CD8-positive, alpha-beta memory T cell (primary cell): ENCODE measurements at places on chromosomes 2 and 18. TPM values are rescaled to one million over a fixed set of nuclear protein-coding genes. Genes with fewer than 3 reads are reported as not detected.

- DNase-seq: no peak
Observed at GRCh38 chr2:15571729-15572128, 10.6 kb upstream of the NBAS start.

DNA sequence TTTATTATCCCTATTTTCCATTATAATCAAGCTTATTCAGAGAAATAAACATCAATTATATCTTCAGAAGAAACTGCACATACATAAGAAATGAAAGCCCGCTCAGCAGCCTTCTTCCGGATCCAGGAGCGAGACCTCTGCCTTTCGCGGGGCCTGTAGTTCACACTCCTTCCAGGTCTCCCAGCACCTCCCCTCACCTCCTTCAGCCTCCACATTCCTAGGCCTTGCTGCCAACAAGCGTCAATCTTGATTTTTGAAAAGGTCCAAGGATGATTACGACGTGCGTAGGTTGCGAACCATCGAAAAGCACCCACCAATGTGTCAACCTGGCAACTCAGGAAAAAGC is 355 bp upstream of the KIDINS220 start:
- no peak for DNase-seq

DNA sequence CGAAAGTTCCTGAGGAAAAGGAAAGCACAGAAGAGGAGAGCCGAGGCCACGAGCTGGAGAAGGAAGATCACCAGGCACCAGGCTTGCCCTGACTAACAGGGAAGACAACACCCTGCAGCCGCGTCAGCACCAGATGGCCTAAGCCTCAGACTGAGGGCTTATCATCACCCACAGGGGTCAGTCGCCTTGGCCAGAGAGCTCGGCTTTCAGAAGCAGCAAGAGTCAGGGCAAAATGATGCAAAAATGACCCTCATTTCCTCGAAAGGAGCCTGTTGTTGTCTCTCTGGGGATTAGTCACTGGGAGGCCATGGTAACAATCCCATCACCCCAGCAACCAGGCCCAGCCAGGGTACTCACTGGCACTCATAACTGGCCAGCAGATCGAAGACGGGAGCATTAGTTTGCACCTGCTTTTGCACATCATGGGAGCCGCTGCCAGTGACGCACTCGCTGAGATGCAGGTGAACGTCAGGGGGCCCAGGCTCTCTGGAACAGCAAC is 42.7 kb upstream of the ZFP36L2 start:
- no peak for DNase-seq

DNA sequence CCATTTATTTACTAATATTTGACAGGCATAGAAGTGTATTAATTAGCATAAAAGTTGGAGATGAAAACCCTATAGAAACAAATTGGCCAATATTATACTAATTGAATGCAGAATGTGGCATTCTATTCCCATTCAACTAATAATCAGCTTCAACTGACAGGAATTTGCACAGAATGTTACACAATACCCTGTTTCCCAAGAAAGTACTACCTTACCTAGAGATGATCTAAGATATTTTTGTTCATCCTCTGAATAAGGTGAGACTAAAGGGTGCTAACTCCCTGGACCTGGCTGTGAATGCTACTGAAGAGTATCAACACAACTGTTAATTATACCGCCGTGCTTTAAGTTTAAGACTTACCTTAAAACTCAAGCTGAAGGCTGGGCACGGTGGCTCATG is 28.9 kb downstream of the CEP68 start:
- DNase-seq: no peak

GRCh38 chr2:43265421-43265820 is 39.0 kb upstream of the ZFP36L2 start:
- no peak for DNase-seq

- DNase-seq: no peak
Observed at GRCh38 chr18:7872569-7872968, 305.5 kb downstream of the PTPRM start.

RAPGEF4 gene
- total RNA-seq: not detected
